Panc1 (cell line): ENCODE measurements at places on chromosomes 1 and 21. TPM values are rescaled to one million over a fixed set of nuclear protein-coding genes. Genes with fewer than 3 reads are reported as not detected.

GRCh38 chr1:43564551-43565348 is 34.1 kb downstream of the PTPRF start:
- DNase-seq = no peak

The C1QC gene
- total RNA-seq = 0.64 TPM

- no peak for DNase-seq
These were observed 44.9 kb upstream of the USP24 start for GRCh38 chr1:55259911-55260609.

The CRABP2 gene
- 1,115 TPM for total RNA-seq

The GSTM5 gene
- total RNA-seq = not detected

DNA sequence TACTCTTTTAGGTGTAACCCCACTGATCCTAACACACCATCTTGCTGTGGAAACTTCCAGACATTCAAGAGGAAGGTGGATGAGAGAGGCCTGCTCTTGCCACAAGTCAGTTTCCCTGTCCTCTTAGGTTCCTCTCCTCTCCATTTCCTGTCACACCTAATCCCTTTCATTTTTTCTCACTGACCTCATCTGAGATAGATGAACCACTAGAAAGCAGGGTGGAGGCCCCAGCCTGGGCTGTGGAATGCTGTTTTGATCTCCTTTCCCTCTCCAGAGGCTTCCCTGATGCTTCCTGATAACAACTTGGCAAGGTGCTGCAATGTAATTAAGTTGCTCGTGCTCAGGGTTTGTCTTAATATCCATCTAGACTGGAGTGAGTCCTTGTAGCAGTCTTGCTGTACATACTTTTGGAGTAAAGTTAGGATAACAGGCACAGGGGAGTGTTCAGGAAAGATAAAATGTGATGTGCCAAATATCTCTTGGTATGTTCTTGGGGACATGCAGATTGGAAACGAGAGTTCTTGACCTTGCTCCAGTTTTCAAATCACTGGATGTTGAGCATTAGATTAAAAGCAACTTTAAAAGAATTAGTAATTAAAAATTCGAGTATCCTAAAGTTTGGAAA is 11.2 kb downstream of the LRRC42 start:
- DNase-seq = no peak

GRCh38 chr1:155075535-155075934 is 3.1 kb upstream of the EFNA3 start:
- DNase-seq = no peak

The TOE1 gene
- 14.3 TPM for total RNA-seq

The KISS1 gene
- not detected for total RNA-seq

GRCh38 chr1:196059210-196059609 is 549.0 kb downstream of the KCNT2 start:
- no peak for DNase-seq

The NR5A2 gene
- total RNA-seq = 4.3 TPM

DNA sequence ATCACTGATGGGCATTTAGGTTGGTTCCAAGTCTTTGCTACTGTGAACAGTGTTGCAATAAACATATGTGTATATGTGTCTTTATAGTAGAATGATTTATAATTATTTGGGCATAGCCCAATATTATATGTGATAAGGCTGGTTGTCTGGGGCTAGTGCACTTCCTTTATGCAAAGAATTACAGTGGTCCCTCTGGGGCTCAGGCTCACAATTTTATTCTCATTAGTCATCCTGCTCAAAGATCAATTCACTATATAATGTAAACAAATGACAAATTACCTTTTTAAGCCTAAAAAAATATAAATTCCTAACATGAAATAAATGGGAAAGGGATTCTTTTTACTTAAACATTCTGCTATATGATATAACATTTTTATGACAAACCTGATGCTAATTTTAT is 5.0 kb downstream of the PLPPR4 start:
- DNase-seq = no peak

GRCh38 chr1:36350659-36351226 is 27.3 kb upstream of the EVA1B start:
- no peak for DNase-seq

DNA sequence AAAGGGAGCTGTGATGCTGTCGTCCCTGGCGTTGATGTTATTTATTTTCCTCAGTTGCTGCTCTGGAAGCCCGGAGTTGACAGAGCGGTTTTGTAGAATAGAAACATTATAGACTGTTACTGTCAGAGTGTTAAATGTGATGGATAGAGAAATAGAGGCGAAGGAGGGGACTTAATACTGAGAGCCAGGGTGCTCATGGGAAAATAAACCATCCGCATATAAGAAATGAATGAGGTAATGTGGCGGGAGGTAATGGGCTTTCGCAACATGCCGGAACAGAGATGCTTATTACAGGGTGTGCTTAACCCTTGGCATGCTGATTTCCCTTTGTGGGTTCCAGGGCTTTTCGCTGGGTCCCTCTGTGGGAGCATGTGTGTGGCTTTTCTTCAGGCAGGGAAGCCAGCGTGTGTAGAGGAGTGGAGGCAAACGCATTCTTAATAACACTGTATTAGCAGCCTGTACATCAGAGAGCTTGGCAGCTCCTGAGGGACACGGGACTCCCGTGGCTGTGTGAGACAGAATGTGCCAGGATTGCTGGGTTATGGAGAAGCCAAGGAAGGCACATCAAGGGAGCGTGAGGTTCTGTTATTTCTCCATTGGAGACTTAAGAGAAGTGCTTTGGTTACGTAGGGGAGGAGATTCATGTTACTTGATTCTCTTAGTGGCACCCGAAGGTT is 141.0 kb downstream of the PBX1 start:
- DNase-seq = no peak

DNA sequence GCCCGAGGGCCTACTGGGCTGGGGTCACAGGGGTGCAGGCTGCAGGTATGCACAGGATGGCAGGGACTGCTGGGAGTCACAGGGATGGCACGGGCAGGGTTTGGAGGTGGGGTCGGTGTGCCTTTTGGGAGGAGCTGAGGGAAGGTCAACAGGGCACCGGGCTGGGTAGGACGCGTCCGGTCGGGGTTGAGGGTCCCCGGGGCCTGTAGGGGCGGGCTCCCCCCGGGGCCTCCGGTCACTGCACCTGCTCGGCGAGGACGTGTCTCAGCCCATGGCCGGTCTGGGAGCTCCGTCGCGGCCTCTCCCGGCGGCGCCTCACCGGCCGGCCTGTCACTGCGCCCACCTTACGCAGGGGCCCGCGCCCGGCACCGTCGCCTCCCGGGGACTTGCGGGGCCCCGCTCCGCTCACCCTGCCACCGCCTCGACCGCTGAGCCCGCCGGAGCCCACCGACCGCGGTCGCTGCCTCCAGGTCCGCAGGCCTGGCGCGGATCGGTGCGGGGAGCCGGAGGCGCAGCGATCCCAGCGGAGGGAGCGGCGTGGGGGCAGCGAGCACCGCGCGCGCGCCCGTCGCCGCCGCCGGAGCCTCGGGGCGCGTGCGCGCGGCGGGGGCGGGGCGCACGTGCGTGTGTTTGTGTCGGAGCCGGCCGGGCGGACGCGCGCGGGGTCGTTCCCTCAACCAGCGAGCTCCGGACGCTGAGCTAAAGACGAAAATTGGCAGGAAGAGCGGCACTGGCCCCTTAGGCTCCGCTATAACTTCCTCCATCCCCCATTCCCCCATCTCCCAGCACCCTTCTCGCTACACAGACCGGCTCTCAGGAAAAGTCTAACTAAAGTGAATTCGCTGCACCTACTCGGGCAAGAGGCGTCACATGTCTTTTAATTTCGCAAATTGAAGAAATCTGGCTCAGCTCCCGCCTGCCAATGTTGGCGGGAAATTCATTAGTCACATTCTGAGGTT is at the start of gene AMIGO1:
Gene AMIGO1, minus strand, starts transcription at position 552 of the 959 bp plus-strand sequence. CDS start 815 bp downstream, outside the sequence.
- no peak for DNase-seq

DNA sequence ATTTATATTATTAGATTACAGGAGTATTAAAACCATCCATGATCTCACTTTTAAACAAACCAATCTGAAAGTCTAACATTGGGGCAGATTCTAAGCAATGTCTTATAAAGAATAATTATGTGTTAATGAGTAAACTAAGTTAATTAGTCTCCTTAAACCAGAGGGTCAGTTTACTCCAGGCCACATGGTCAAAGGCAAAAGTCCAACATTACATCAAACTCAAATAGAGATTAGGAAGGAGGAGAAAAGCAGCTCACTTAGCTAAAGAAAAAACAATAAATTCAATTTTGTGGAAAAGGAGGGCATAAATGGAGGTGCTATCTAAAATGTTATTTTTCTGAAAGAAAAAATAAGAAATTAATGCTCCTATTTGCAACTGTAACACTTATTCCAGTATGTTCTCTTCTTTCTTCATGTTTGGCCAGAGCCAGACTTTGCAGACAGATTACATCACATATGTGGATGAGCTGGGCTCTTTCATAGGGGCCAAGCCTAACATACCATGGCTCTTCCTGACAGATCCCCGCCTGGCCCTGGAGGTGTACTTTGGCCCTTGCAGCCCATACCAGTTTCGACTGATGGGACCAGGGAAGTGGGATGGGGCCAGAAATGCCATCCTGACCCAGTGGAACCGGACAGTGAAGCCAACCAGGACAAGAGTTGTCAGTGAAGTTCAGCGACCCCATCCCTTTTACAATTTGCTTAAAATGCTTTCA is 24.3 kb upstream of the FMO2 start:
- DNase-seq = no peak
